B cell (primary cell): ENCODE measurements at places on chromosomes 2 and 18.

DNA sequence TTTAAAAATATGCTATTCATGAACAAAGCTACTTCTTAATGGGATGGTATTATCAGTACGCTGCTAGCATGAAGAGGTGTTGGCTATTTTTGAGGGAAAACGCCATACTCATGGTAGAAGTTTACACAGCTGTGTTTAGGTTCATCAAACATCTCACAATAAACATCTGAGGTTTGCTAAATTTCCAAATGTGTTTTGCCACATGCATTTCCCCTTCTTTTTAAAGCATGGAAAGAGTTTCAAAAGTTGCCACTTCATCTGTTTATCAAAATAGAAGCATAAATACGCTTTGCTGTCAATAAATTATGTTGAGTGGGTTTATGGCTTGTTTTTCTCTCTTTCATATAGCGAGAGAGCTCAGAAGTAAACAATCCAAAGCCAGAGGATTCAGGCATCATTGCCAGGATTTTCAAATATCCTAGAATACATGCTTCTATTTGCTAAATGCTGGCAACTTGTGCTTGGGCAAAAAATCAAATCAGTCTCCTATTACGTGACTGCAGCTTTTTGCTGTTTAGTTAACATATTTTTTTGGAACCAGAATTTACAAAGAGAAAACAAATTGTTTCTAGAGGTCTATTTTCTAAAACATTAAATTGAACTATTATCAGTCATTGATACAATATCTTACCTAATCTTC is 1919.9 kb upstream of the LRRTM1 start:
- no peak for DNase-seq

GRCh38 chr2:100814043-100814442 is 5.9 kb upstream of the NPAS2 start:
- DNase-seq, result no peak

GRCh38 chr2:155215037-155215707 is 516.7 kb downstream of the KCNJ3 start:
- no peak for DNase-seq

DNA sequence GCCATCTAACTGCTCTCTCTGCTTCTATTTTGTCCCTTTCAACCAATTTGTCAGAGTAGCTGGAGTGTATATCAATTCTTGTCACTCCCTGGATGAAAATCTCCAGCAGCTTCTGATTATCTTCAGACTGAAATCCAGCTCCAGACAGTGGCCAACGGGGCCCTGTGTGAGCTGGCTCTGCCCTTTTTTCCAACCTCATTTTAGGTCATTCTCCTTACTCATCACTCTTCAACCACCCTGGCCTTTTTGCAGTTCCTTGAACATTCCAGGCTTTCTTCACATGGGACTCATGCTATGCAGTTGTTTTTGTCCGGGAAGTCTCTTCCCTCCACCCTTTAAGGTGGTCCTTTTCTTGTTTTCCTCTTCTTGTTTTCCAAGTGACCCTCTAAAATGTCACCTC is 15.4 kb upstream of the FAP start:
- DNase-seq, result no peak

- DNase-seq, result no peak
These were observed 221.9 kb upstream of the SETBP1 start for GRCh38 chr18:44458777-44459176.
